ENCODE measurements at places on chromosomes 1 and 21. TPM values are rescaled to one million over a fixed set of nuclear protein-coding genes. Genes with fewer than 3 reads are reported as not detected.

- DNase-seq, result no peak
These were observed 7.1 kb upstream of the SFT2D2 start for GRCh38 chr1:168218658-168219057.

- no peak for DNase-seq
These were observed 13.0 kb upstream of the SAMSN1 start for GRCh38 chr21:14559102-14559501.

EPHB2 gene
- not detected for total RNA-seq

- DNase-seq, result no peak
These were observed 97.1 kb downstream of the ADAMTS1 start for GRCh38 chr21:26748066-26748465.

FHAD1 gene
- 5.1 TPM for total RNA-seq

DNA sequence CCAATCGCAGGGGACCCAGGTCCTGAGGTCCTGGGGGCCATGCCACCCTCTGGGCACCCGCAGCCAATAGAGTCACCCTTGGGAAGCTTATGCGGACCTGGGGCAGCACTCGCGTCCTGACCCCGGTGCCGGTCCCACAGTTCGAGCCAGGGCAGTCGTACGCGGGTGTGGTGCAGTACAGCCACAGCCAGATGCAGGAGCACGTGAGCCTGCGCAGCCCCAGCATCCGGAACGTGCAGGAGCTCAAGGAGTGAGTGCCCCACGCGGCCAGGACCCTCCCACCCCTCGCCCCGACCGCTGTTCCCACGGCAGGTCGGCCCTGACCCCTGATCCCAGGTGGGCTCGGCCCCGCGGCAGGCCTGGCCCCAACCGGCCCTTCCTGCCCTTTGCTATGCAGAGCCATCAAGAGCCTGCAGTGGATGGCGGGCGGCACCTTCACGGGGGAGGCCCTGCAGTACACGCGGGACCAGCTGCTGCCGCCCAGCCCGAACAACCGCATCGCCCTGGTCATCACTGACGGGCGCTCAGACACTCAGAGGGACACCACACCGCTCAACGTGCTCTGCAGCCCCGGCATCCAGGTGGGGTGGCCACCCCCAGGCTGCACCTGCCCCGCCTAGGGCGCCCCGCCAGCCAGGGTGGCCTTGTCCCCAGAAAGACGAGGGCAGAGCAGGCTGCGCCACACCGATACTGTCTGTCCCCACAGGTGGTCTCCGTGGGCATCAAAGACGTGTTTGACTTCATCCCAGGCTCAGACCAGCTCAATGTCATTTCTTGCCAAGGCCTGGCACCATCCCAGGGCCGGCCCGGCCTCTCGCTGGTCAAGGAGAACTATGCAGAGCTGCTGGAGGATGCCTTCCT, 20.5 kb downstream of the COL6A1 start:
- DNase-seq, result no peak

CFHR4 gene
- not detected for total RNA-seq

- no peak for DNase-seq
These were observed 3.7 kb upstream of the AMIGO1 start for GRCh38 chr1:109513110-109513710.

GRCh38 chr1:181010789-181011188, 11.9 kb downstream of the STX6 start:
- DNase-seq, result no peak

DNA sequence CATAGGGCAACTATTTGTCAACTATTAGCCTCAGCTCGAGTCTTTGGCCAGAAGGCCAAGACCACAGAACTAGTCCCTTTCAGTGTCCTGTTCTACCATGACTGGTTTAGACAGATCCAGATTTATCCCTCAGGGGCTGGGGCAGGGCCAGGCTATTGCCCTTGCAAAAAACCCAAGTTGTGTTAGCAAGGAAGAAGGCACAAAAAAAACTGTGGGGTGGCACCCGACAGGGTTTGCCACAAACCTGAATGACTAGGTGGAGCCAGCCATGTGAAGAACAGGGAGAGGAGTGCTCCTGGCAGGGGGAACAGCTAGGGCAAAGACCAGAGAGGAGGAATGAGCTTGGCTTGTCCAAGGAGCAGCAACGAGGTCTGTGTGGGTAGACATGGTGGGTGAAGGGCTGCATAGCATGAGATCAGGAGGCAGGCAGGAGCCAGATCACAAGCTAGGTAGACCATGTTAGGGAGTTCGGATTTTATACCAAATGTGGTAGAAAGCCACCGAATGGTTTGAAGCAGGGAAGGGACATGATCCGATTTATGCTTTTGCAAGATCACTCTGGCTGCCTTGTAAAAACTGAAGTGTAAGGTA, 4.3 kb downstream of the DCST1 start:
- no peak for DNase-seq

GRCh38 chr1:15489052-15489736, 13.3 kb downstream of the CELA2B start:
- no peak for DNase-seq

COL6A1 gene
- total RNA-seq, result 342 TPM

C1QB gene
- total RNA-seq, result 57.8 TPM

GRCh38 chr21:45748593-45748992, 105.1 kb downstream of the PCBP3 start:
- no peak for DNase-seq

DNA sequence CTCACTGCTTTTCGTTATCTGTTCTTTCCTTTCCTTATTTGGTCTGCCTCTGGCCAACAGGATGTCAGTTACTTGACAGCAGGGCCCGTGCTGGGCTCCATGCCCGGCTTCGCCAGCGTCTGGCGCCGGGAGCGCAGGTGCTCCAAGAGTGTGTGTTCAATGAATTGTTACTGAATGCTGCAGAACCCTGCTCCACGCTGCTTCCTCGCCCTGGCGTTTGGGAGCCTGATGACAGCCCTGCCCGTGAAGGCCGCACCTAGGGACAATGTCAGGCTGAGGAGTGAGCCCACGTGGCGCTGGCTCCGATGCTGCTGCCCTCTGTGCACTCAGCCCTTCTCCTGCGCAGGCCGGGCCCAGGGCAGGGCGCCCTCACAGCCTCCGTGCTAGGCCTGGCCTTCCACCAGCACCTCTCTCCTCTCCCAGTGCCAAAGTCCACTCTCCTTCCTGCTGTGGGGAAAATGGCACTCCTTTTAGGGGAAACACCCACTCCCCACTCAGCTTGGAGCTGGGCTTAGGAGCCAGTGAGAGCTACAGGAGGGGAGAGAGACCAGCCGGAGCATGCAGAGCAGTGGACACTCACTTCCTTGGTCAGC, 51.4 kb downstream of the ACBD3 start:
- DNase-seq, result peak; percentile 88

IGSF5 gene
- total RNA-seq, result not detected

DNA sequence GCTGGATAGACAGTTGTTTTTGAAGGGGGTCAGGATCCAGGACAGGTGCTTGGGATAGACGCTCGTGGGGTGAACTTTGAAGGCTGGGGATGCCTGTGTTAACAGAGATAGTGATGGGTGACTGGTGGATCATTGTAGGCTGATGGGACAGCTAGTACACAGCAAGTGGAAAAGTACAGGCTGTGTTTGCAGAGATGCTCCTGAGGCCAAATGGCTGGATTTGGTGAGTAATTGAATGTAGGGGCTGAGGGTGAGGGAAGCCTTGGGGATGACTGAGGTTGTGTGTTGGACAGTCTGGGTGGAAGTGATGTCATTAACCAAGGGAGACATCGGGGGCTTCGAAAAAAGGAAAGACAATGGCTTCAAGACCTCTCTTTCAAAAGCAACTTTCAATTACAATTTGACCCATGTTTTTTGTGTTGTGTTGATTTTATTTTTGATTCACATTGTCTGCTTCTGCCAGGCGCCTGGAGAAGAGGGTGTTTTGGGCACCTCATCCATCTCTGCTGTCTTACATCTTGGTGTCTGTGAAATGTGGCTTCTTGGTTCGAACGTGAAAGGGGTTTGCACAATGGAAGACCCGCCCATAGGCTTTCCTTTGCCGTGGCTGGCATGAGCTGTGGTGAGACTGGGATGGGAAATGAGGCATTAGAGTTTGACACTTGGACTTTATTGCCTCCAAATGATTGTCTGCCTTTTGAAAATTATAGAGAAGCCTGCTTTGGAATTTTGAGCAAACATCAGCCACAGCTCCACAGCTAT, 147.5 kb downstream of the FOXD2 start:
- no peak for DNase-seq

EFHD2 gene
- 51.3 TPM for total RNA-seq

DNA sequence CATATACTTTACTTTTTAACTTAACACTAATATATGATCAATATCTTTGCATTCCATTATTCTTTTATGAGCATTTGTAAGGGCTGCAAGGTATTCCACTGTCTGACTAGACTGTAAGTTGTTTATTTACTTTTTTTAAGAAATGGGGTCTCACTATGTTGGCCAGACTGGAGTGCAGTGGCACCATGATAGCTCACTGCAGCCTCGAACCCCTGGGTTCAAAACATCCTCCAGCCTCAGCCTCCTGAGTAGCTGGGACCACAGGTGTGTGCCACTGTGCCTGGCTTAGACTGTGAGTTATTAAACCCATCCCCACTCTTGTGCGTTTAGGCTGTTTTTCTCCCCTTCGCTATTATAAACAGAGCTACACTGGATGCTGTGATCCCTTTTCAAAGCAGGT, 6.7 kb upstream of the KIF26B start:
- no peak for DNase-seq

- no peak for DNase-seq
These were observed 5.5 kb downstream of the SGIP1 start for GRCh38 chr1:66539491-66539890.

DNA sequence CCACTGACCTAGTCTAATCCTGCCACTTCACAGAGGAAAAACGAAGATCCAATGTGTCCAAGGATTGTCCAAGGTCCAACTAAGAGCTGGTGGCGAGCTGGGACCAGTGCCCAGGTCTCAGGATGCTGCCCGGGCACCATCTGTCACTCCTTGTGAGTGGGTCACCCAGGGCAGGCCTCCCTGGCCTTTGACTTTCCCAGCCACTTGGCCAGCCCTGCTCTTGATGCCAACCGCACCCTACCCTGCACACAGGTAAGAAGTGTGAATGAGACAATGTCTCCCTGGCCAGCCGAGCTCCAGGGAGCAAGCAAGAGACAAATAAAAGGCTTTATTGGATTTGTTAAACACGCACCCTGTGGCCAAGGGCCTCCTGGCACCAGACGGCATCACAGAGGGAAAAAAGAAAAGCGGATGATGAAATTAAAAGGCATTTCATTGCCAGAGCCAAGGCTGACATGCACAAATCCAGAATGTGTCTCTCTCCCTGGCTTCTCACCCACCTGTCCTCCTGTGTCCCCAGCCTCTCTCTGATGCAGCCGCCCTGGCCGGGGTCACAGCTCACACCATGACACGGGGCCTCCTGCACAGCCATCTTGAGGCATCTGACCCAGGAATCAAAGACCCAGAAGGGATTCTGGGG, 72.8 kb downstream of the CAMK2N1 start:
- no peak for DNase-seq

PLA2G2D gene
- not detected for total RNA-seq

- DNase-seq, result peak; percentile 79
These were observed 2.0 kb upstream of the CCN1 start for GRCh38 chr1:85578321-85579295.

CAMSAP2 gene
- total RNA-seq, result 8.8 TPM

FAM72C gene
- total RNA-seq, result not detected

PROK1 gene
- total RNA-seq, result not detected

DNA sequence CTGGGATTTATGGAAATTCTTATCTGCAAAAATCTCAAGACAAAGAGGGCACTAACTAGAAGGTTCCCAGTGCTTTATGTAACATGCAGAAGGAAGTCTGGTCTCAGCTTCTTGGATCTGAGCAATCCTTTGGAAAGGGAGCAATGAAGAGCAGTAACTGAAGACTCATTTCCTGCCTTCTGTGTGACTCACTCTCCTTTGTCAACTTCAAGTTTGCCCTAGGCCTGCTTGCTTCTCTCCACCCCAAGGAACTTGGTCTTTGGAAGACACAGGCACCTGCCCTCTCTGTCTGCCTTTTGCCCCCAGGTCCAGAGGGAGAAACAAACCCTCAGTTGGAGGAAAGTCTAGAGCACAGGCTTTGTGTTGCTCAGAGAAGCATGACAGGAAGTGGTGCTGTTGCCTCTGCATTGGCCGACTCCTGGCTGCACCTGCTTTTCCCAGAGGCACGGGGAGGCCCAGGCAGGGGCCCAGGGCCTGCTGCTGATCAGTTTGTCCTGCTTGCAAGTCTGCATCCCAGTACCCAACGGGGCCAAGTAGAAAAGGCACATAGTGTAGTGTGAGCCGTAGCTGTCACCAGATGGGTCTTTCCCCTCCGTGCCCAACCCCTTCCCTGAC, 137.2 kb downstream of the DHRS3 start:
- DNase-seq, result no peak

GNG4 gene
- total RNA-seq, result 0.58 TPM

BSND gene
- not detected for total RNA-seq

ANKRD34A gene
- not detected for total RNA-seq

DNA sequence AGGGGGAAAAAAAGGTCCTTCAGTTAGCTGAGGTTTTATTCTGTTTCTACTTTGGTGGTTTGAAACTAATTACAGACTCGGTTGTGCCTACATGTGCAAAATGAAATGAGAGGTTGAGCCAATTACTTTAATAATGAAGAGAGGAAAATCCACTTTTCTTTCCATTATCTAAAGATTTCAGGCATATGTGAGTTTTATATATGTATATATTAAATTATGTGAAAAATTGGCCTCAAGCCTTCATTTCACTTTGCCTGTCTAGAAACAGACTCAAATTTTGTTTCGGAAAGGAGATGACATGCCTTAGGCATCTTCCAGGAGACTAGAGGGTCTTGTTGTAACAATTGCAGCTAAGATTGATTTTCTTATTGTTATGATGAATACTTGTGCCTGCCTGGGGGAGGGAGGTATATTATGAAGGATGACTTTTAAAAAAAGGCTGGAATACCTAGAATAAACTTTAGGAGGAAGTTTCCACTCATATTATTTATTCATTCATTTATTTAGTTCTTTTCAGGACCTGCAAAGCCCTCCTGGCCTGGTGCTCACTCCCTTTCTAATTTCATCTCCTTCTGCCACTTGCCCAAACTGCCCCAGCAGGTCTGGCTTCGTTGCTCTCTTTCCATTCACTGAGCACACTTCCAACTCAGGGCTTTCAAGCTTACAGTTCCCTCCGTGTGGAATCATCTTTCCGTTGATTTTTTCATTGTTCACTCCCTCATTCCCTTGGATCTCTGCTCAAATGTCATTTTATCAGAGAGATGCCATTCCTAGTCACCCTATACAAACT, 94.2 kb upstream of the HOOK1 start:
- no peak for DNase-seq

DNAH14 gene
- total RNA-seq, result 22.3 TPM

MYBPH gene
- not detected for total RNA-seq

GRCh38 chr1:9294910-9295636, 2.4 kb downstream of the SPSB1 start:
- no peak for DNase-seq

GRCh38 chr1:166692346-166692745, 146.9 kb upstream of the POGK start:
- no peak for DNase-seq

Measured in stomach (tissue), 19 donors.